Activated CD4-positive, alpha-beta memory T cell treated with anti-CD3 and anti-CD28 coated beads for 36 hours (primary cell): ENCODE measurements at places on chromosomes 7 and 10. TPM values are rescaled to one million over a fixed set of nuclear protein-coding genes. Genes with fewer than 3 reads are reported as not detected.

Gene H2BK1
- total RNA-seq: not detected

Gene GARIN1A
- 0.10 TPM for total RNA-seq

Gene PDLIM1
- 0.76 TPM for total RNA-seq

Gene ZNF804B
- not detected for total RNA-seq

- no peak for DNase-seq
Observed at GRCh38 chr7:1447551-1448244, 11.6 kb downstream of the MICALL2 start.

GRCh38 chr7:107687656-107688055, 27.0 kb downstream of the SLC26A4 start:
- no peak for DNase-seq

DNA sequence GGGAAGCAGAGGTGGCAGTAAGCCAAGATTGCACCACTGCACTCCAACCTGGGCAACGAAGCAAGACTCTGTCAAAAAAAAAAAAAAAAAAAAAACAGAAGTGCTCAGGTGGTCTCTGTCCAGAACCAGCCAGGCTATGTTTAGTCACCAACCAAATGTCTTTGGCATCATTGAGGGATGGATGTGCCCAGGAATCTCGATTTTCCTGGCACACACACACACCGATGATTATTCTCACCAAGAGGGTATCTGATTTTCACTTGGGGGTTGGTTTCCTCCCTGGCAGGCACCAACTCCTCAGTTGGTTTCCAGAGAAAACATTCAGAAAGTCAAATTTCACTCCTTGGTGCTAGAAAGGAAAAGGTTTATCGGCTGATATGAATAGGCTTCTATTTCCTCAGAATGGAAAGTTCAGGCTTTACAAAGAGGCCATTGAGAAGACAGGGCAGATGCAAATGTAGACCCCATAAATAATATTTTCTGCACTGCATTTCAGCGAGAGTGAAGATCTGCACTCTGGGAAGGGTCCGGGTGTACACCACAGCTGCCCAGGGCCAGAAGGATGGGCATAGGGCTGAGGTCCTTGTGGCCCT, 154.8 kb downstream of the TNS3 start:
- no peak for DNase-seq

- no peak for DNase-seq
Observed at GRCh38 chr10:48636901-48637300, 32.0 kb upstream of the ARHGAP22 start.

GRCh38 chr7:25897261-25897782, 254.7 kb upstream of the NFE2L3 start:
- DNase-seq: no peak
